Tibial nerve (tissue), 4 donors: ENCODE measurements at places on chromosomes 1 and 21. TPM values are rescaled to one million over a fixed set of nuclear protein-coding genes. Genes with fewer than 3 reads are reported as not detected.
A peak's percentile ranks its signal among the peaks of the same experiment; 100 is the strongest.

DNA sequence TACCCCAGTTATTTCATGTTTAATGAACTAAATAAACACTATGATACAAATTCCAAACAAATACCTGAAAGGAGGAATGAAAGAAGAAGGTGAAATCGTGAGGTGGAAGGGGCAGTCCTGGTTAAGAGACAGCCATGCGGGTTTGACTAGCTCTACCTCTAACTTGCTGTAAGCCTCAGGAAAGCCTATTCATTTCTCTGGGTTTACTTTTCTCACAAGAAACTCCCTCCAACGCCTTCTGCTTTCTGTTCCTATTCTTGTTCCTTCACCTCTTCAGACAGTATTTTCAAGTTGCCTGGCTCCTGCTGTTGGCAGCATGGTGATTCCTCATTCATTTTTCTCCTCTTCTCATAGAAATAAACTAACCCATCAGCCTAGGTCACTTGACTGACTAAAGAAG is 92.4 kb downstream of the NTPCR start:
- DNase-seq = no peak

GRCh38 chr1:53454019-53454418 is 5.2 kb upstream of the DMRTB1 start:
- no peak for DNase-seq

DNA sequence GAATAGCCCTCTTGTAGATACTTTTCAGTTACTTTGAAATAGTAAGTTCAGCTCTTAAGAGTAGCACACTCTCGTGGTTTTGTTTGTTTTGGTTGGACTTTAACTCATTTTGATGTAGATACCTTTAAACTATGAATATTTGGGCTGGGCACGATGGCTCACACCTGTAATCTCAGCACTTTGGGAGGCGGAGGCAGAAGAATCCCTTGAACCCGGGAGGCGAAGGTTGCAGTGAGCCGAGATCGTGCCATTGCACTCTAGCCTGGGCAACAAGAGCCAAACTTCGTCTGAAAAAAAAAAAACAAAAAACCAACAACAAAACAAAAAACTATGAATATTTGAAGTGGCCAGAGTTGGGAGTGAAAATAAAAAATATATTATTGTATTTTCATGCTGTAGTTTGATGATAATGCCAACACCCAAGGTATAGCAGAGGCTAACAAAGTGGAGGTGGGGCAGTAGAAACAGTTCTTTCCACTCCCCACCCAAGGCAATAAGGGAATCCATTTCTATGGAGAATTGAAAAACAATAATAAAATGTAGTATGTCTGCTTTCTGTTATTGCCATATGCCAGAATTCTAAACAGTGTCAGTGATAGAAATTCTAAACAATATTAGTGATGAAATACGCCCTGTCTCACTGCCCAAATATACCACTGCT is 1.7 kb downstream of the ZNF326 start:
- no peak for DNase-seq

DNA sequence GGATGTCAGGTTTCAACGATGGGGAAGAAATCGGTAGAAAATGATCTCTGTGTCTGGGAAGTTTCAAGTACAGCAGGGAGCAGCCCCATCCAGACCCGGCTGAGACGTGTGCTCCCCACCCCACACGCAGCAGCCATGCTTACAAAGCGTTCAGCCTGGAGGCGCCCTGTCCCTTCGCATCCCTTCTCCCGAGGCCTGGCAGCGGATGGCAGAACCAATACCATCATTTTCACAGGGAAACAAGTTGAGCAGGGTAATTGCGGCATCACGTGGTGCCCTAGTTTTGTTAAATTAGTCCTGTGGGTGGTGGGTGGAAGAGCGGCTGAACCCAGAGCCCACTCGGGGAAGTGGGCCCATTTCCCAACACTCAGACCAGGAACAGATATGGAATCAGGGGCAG is 23.9 kb downstream of the KCNAB2 start:
- DNase-seq = no peak

GRCh38 chr1:206600527-206600926 is 11.7 kb downstream of the EIF2D start:
- no peak for DNase-seq

GRCh38 chr1:227465256-227465655 is 98.1 kb upstream of the ZNF678 start:
- DNase-seq = no peak

DNA sequence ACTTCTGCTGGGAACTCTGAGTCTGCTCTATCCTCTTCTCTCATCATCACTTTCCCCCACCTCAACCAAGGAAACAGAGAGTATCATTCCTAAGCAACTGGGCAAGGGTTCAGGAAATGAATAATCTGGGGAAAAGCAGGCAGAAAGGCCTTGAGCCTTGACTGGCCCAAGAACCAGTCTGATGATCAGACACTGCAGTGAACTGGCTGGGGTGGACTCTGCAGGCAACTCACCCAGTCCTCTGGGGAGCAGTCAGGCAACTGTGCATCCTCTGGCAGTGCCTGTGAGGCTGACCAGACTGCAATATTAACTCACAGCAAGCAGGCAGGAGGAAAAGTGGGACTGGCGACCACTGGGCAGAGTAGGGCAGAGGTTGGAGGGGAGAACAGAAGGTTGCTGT is 991 bp downstream of the ANKRD35 start:
- DNase-seq = no peak

DNA sequence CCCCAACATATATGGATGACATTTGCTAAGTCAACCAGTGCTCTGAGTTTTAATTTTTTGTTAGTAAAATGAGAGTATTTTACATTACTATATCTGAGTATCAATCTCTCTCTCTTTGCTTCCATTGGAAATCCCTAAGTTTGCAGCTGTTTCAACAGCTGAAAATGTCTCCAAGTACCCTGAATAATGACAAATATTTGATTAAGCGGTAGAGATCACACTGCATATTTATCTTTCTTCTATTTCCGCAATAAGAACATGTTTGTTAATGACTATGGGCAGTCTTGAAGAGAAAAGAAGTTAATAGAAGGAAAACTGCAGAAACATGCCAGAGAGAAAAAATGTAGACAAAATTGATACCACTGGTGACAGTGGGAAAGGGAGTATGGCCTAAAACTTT is 1117.5 kb downstream of the NCAM2 start:
- DNase-seq = no peak

GRCh38 chr1:234987415-234988154 is 141.1 kb downstream of the TOMM20 start:
- DNase-seq = peak; percentile 74

DNA sequence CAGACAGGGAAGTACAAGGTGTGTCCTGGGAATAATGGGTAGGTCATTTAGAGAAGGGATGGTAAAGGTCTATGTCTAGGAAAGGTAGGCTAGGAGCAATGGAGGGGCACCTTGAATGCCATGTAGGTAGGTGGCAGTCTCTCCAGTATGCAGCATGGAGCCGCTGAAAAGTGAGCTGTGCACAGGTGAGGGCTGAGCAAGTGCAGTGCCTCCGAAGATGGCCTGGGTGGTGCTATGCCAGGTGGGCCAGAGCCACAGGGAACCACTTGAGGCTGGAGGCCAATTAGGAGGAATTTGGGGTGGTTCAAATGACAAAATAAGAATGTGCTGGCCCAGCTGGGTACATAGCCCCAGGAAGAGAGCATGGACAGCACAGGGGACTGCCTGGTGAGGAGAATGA is 25.0 kb downstream of the RNU5D-1 start:
- DNase-seq = no peak

DNA sequence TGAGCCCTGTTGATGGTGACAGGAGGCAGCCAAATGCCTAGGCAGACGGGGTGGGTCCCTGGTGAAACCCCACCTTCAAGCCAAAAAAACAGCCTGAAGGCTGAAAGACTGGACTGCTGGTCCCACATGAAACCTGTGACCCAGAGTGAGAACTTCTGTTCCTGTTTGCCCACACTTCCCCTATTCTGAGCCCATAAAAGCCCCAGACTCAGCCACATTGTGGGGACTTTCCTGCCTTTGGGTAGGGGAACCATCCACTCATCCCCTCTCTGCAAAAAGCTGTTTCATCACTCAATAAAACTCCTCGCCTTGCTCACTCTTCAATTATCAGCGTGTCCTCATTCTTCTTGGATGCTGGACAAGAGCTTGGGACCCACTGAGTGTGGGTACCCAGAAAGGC is 25.2 kb downstream of the HTR6 start:
- DNase-seq = no peak

DNA sequence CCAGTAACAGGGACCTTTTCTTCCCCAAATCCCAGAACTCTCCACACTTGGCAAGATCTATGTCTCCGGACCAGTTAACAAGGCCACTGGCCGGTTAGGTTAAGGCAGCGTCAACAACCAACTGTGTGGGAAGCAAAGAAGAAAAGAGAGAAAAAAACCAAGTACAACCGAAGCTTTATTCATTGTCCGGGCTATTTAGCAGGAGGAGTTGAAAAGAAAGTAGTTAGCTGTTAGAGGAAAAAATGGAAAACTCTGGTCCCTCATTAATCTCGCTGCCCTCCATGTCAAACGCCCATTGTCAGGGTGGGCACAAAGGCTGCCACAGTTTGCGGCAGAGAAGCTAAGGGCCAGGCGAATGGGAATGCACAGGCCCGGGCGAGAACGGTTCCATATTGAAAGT is 49.3 kb upstream of the GRIK3 start:
- no peak for DNase-seq

- DNase-seq = no peak
Measured at GRCh38 chr21:23936224-23936623, 1671.1 kb downstream of the MRPL39 start.

- no peak for DNase-seq
Measured at GRCh38 chr1:231383159-231383860, 38.8 kb downstream of the EGLN1 start.

DNA sequence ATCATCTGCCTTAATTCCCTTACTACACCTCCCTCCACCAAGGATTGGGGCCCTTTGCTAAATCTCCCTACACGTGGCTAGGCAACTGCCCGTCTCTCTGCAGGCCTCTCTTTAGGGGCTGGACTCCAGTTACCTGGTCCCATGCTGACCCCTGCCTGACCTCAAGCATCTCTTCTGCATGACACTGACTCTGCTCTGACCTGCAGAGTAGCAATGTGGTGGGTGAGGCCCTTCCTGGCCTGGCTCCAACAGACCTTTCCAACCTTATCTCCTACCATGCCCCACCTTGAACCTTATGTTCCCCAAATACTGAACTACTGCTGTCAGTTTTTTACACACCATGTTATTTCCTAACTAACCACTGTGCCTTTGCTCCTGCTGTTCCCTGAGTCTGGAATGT is 45.9 kb upstream of the EPS15 start:
- DNase-seq = no peak

- DNase-seq = no peak
Measured at GRCh38 chr1:226741009-226741408, 1.9 kb upstream of the ITPKB start.

DNA sequence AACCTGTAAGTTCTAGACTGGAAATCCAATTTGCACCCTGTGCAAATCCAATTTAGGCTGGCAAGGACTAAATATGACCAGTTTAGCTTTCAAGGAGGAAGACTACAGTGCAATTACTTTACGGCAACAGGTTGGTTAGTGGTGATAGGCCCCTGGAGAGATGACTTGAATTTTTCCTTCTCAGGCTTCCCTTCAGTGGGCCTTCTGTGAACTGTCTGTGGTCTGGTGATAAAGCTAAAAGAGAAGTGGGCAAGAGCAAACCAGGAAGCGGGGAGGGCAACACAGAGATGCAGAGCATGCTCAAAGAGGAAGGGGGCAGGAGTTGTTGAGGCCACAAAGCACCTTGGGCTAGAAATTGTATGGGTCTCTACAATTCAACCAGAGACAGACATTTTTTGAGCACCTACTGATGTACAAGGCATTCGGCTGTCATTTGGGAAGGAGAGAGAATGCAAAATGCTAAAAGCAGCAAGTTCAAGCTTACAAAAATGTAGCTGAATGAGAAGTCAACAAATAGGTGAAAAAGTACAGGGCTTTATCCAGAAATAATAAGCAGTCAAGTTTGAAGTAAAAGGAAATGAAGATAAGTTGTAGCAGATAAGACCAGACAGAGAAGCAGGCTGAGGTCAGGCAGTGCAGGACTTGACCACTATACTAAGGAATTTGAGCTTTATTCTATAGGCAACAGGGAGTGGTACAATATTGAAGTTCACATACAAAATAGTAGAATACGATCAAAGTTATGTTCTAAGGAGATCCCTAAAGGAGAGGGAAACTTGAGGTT is 23.9 kb downstream of the INPP5B start:
- DNase-seq = no peak

Gene BATF3
- total RNA-seq = 9.0 TPM

Gene CHI3L2
- 37.2 TPM for total RNA-seq

Gene HPCA
- total RNA-seq = not detected

Gene TRABD2B
- 1.5 TPM for total RNA-seq

Gene SEC16B
- total RNA-seq = 17.4 TPM

Gene KCTD3
- 80.6 TPM for total RNA-seq

Gene CNKSR1
- 2.6 TPM for total RNA-seq

Gene OR10Z1
- not detected for total RNA-seq

Gene ANGPTL3
- not detected for total RNA-seq

Gene TNFRSF18
- total RNA-seq = 0.44 TPM

Gene TCEA3
- total RNA-seq = 21.0 TPM

Gene FCRL1
- total RNA-seq = not detected
